ENCODE measurements at places on chromosomes 5 and 9.

DNA sequence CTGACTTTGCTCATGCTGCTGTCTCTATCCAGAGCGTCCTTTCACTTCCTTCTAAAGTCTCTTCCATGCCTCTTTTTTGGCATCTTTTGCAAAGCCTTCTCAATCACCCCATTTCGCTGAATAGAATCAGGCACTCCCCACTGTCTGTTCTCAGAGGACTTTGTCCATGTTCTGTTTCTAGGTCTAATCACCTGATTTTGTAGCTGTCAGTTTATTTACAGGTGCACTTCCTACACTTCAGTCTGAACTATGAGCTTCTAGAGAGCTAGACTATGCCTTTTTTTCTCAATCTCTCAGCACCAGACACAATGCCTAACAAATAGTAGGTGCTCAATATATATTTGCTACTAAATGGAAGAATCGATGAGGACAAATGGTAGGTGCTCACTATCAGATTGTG is 29.9 kb downstream of the TLR4 start:
- DNase-seq, result no peak

DNA sequence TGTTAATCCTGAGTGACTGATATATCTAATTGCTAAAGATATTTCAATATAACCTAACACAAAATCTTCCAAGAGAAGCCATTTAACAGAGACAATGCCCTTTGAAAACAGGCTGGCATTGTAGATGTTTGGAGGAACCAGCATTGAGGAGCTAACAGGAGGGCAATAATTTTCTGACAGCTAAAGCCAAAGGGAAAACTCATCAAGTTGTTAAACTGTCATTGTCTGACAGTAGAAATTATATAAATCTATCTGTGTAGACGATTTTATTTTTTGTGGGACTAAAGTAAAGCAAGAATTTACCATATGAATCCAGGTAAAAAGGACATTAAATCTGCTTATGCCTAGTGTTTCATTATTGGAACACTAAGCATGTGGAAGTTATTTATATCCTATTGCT is 500.2 kb upstream of the NMUR2 start:
- no peak for DNase-seq

- no peak for DNase-seq
These were observed 157.1 kb downstream of the OLFM1 start for GRCh38 chr9:135244271-135245221.

DNA sequence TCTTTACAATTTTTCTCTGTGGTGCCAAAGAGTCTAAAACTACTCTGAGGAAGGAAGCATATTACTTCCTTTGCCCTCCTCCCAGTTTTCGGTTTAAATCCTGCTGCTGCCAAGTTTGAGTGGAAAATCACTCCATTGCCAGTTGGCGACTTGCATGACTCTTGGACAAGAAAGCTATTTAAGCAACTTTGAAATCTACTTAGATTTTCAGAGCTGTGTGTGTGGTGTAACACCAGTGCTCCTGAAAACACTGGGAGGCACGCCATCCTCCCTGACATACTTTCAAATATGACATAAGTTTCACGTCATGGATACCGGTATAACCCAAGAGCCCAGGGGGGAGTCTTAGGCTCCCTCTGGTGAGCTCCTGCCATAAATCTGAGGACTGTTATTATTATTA is 83.5 kb upstream of the RIOK2 start:
- no peak for DNase-seq

- no peak for DNase-seq
These were observed 12.3 kb downstream of the SUSD1 start for GRCh38 chr9:112162621-112163413.

- DNase-seq, result no peak
These were observed 281.9 kb upstream of the ANKRD55 start for GRCh38 chr5:56515011-56515410.

GRCh38 chr5:179397516-179397915 is 52.3 kb upstream of the ADAMTS2 start:
- no peak for DNase-seq

Data from GM12865 (cell line).